Effector memory CD8-positive, alpha-beta T cell (primary cell): ENCODE measurements at places on chromosomes 1 and 21.
A peak's percentile ranks its signal among the peaks of the same experiment; 100 is the strongest.

DNA sequence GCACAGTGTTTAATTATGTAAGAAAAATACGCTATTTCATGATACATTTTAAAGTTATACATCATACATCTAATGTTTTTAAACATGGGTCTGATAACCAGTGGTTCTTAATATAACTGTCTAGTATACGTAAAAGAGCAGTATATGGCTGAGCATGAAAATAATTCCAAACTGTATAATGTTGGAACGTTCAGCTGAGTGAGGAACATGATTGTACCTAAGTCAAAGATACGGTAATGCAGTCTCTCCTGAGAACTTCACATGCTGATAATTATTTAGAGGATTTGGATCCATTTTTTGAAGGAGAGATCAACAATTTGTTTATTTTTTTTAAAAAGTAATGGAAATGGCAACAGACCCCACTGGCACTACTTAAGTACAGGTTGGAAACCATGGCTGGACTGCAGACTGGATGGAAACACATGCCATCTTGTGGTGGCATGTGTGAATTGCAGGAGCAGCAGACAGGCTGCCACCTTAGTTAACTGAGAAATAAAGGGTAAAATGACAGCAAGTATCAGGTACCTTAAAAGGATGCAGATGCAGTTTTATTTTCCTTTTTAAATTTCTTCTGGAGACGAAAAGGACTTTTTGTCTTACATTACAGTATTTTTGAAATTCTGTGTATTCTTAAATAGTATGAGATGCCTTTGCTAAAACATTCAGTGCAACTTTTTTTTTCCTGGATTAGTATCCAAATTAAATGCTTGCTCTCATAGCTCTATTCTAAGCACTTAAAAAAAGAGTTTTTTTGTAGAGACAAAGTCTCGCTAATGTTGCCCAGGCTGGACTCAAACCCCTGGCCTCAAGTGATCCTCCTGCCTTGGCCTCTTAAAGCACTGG lies 73.8 kb downstream of the MTR start:
- peak; percentile 25 for DNase-seq

DNA sequence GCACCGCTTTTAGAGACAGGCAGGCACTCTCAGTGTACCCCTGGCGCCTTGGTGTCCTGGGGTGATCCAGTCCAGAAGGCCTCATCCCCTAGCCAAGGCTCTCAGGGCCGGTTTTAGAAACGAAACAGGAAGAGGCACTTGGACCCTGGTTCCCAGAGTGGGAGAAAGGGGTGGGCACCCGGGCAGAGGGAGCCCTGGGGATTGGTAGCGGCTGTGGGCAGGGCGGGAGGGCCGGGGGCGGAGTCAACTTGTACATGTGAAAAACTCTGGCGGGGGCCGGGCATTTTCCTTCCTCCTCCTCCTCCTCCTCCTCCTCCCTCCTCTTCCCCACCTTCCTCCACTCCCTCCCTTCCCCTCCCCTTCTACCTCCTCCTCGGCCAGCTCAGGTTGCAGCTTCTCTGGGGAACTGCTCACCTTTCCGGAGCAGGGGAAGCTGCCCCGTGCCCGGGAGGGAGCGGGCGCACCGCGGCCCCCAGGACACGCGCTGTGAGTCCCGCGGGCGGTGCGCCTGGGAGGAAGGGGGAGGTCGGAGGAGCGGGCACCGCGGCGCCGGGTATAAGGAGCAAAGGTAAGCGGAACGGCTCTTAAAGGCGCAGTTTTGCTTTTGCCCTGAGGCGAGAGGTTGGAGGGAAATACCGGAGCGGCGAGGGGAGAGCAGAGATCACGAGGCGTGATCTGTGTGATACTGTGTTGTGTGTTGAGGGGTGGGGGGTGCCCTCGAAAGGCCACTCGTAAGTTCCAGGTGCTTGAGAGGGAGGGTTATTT lies at the start of gene CDK18:
Gene CDK18 (plus strand): TSS at position 359 of the 765 bp plus-strand sequence. CDS start 18,499 bp downstream, outside the sequence.
- no peak for DNase-seq

DNA sequence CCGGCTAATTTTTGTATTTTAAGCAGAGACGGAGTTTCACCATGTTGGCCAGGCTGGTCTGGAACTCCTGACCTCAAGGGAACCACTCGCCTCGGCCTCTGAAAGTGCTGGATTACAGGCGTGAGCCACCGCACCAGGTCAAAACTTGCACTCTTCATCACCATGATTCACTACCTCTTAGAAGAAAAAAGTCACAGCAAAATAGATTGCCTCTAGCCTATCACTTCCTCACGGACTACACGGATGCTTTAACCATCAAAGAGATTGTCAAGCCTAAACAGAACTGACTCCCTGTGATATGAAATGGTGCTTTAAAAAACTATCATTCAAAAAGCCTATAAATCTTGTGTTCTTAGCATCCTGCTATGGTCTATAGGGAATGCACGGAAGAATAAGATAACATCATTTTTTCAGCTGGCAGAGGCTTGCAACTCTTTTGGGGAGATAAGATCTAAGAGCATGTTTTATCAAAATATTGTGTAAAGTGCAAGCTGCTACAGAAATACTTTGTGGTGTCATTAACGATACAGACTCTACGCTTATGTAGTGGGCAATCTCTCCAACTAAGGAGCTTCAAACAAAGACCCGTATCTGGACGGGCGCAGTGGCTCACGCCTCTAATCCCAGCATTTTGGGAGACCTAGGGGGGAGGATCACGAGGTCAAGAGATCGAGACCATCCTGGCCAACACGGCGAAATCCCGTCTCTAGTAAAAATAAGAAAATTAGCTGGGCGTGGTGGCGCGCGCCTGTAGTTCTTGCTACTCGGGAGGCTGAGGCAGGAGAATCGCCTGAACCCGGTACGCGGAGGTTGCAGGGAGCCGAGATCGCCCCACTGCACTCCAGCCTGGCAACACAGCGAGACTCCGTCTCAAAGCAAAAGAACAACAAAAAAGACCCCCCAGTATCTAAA lies 966 bp downstream of the TFB2M start:
- no peak for DNase-seq

GRCh38 chr21:43693981-43694380 lies 24.9 kb upstream of the PDXK start:
- DNase-seq: no peak

- DNase-seq: no peak
Measured at GRCh38 chr1:243312952-243313634, 57.3 kb downstream of the SDCCAG8 start.

DNA sequence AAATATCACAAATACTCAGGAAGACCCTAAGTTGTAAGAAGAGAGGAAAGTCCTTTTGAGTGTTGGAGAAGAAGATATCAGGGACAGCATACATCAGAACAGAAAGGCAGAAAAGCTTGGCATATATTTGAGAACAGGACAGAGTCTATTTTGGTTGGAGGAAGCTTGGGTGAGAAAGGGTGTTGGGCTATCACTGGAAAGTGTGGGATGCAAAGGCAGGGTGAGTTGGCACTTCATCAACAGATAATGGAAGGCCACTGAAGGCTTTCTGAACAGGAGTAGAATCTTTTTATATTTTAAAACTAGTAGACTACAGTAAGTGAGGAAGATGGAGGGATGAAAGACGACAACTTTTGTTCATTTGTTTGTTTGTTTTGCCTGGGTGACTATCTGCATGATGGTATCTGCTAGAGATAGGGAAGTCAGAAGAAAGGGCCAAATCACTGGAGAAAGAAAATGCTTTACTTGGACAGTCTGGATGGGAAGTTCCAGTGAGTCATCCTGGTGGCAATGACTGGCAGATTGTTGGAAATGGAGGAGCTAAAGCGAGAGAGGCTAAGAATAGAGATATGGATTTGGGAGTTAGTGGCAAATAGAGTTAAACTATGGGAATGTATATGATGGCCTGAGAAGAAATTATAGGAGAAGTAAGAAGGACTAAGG lies 33.7 kb upstream of the KCNA2 start:
- no peak for DNase-seq

DNA sequence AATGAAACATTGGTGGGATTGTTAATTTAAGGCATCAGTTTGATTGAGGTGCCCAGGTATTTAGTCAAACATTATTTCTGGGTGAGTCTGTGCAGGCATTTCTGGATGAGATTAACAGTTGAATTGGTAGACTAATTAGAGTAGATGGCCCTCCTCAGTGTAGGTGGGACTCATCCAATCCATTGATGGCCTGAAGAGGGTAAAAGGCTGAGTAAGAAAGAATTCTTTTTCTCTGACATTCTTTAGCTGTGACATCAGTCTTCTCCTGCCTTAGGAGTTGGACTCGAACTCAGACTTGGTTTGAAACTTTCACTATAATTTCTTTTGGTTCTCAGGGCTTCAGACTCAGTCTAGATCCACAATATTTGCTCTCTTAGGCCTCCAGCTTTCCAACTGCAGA lies 59.6 kb upstream of the ADAMTS5 start:
- no peak for DNase-seq
